Activated gamma-delta T cell (primary cell): ENCODE measurements at places on chromosomes 13 and 19.

- DNase-seq = no peak
These were observed 663 bp upstream of the SMAD9 start for GRCh38 chr13:36920616-36921185.

DNA sequence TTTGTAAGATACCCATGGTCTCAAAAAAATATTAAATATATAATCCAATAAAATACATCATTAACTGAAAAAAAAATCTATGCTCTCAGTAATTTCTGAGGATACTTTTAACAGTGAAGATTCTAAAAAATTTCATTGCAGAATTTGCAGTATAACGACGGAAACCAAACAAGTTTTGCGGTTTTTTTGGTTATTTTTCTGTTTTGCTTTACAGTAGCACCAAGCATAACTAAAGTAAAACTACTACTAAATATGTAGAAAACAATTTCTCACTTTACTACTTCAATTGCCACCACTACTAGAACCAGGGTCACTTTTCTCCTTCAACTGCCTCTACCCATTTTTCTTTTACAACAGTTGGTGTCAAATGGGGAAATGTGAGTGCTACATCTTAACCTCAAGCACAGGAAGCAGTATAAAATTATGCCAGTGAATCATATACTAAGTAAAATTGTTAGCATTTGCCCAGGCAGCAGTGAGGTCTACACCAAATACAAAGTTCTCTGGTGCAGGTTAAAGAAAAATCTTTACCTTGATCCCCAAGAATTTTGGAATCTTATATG lies 24.1 kb downstream of the MICU2 start:
- no peak for DNase-seq

GRCh38 chr19:45321848-45322247 lies 827 bp downstream of the CKM start:
- no peak for DNase-seq

DNA sequence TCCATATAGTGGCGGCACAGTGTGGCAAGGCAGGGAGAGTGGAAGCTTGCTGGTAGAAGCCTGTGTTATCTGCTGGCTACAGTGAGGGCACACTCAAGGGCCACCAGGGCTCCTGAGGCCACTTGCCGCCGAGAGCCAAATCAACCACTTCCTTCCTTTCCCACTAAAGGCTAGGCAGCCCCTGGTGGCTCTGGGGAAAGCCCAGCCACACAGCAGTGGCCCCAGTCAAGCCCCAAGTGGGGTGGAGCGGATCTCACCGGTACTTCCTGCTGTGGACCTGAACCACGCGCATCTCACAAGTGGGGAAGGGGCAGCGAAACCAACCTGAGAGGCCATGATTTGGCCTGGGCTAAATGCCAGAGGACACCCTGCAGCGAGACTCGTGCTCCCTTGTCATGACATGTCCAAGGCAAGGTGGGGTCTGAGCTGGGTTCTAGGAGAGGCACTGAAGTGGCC lies 21.9 kb upstream of the SLC35E1 start:
- DNase-seq = no peak

DNA sequence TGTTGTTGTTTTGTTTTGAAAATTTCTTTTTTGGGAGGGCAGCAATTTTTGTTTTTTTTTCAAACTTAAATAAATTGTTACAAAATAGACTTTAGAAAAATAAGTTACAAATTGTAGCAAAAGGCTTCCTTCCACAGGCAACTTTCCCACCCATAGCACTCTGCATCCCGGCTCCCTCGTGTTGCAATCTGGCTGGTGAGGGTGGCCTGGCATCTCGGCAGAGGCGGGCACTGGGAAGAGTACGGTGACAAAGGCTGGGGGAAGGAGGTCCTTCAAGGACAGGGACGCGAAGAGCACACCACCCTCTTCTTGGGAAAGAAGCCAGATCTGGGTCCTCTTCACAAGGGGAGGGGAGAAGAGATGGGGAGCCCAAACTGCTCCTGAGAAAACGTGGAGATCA lies 379.7 kb downstream of the OLFM4 start:
- DNase-seq = no peak

DNA sequence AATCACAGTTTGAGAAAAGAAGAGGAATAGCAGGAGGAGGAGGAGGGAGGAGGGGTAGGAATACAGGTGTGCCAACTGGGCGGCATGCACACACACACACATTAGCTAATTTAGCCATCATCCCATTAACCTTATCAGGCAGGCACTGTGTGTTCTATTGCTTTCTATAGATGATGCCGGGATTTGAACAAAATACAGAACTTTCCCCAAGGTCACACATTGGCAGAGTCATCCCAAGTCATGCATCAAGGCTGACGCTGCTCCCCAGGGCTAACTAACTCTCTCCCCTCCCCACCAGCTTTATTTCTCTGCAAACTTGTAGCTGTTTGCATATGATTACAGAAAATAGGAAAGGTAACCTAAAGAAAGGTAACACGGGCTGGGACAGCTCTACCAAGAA lies 83.0 kb downstream of the NUFIP1 start:
- no peak for DNase-seq

- DNase-seq = no peak
These were observed 21.2 kb downstream of the RANBP3 start for GRCh38 chr19:5956728-5957127.

DNA sequence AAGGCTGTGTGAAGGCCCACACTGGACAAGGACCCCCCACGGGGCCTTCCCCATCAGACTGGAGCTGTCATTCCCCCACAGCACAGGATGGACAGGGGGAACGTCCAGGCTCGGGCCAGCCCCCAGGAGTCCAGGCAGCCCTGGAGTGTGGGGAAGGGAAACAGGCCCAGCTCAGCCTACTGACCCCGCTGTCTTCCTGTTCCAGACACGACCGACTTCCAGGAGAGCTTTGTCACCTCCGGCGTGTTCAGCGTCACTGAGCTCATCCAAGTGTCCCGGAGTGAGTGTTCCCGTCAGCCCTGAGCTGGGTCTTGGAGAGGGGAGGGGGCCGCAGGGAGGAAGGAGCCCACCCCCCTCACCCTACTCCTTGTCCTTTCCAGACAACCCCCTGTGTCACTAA lies 47.0 kb downstream of the SMIM24 start:
- no peak for DNase-seq

DNA sequence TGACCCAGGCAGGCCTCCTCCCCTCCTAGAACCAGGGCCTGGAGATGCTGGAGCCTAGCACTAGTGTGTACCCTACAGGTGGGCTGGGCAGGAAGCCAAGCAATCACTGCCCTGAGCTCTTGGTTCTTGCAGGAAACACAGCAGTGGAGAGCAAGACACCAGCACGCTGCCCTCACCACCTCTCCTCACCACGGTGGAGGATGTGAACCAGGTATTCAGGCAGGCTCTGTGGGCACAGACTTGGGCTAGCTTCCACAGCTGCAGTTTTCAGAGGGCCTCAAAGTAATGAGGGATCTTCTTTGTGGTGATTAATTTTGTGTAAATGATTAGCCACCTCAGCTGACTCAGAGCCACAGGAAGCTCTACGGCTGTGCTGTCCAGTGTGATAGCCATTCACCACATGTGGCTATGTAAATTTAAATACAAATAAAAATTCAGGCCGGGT lies 13.6 kb upstream of the GPI start:
- no peak for DNase-seq

GRCh38 chr13:83190020-83190419 lies 692.3 kb downstream of the SLITRK1 start:
- DNase-seq = no peak

GRCh38 chr13:32413284-32413683 lies 14.6 kb downstream of the N4BP2L1 start:
- DNase-seq = no peak
